ENCODE measurements at places on chromosomes 2 and 18.

- no peak for DNase-seq
Observed at GRCh38 chr18:5543773-5544389, at the start of gene EPB41L3. TSS of gene EPB41L3 (minus strand) at chr18:5543997. CDS start at chr18:5489183, 54,814 bp downstream.

- no peak for DNase-seq
Observed at GRCh38 chr2:239476029-239476756, 75.4 kb upstream of the HDAC4 start.

GRCh38 chr2:122251158-122251557 lies 495.7 kb downstream of the TSN start:
- no peak for DNase-seq

DNA sequence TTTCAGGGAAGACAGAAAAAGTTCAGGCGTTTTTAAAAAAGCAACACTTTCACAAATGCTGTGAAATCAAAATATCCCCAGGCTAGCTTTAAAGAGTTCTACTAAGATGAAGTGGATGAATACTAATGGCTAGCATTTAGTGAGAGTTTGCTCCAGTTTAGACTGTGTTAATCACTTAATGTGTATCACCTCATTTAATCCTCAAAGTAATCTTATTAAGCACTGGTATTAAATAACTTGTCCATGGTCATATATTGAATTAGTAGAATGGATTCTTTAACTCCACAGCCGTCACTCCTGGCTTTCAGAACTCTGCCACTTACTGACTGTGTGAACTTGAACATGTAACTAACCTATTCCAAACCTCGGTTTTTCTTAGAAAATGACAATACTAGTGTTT lies 66.0 kb downstream of the CABYR start:
- DNase-seq = no peak

- no peak for DNase-seq
Observed at GRCh38 chr2:8457092-8457481, 224.8 kb upstream of the ID2 start.

- no peak for DNase-seq
Observed at GRCh38 chr2:3606370-3607201, 11.7 kb downstream of the COLEC11 start.
